Endothelial cell (in vitro differentiated cells): ENCODE measurements at places on chromosomes 5 and 9.

GRCh38 chr5:40436535-40437237 is 243.0 kb upstream of the PTGER4 start:
- DNase-seq, result no peak

DNA sequence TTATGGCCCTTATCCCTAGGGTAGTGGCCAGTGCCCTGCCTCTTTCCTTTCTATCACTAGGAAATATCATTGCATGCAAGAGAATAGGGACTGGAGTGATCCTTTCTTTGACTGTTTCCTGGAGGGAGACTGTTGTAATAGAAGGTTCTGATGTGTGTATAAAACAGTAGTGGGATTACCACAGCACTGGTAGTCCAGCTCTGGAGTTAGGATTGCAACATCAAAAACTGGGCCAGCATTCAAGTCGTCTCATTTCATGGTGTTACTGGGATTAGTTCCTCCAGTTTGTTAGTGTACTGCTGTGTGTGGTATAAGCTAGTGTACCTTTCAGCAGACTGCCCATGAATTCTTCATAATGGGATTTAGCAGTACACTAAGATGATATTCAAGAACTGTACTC is 45.8 kb downstream of the KIAA1958 start:
- no peak for DNase-seq

- peak; percentile 3 for DNase-seq
Measured at GRCh38 chr5:55308254-55308836, 556 bp downstream of the MTREX start.

- DNase-seq, result no peak
Measured at GRCh38 chr5:171783051-171783450, 2.6 kb upstream of the SMIM23 start.

GRCh38 chr5:135814316-135814715 is 20.1 kb upstream of the SLC25A48 start:
- no peak for DNase-seq

DNA sequence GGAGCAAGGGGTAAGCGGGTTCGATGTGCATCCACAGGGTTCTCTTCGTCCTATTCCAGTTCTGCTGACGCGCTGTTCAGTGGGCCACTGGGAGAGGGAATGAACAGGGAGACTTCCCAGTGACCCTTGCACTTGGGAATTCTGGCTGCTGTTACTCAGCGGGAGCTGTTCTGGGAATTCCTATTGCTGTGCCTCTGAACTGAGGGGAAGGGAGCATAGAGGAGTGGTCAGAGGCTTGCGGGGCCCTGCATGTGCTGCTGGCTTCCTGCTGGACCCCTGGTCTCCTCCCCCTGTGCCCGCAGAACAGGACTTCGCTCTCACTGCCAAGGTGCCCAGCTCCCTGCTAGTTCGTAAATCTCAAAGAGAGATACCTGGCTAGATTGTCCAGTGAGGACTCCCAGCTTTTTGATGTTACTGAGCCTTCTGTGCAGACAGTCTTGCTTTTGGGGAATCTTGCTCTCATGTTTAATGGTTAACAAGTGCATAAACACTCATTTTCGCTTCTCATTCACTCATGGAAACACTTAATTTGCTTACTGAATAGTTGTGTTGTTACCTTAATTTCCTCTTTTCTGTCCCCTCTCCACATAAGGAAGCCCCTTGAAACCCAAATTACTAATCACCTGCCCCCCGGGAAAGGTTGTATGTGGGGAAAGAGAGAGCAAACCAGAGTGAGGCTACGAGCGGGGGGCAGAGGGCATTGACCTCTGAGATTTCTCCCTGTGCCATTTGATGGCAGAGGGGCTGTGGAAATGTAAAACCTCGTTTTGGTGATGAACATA is 5.9 kb downstream of the TRIO start:
- no peak for DNase-seq

GRCh38 chr9:13352451-13352979 is 73.0 kb upstream of the MPDZ start:
- no peak for DNase-seq
